Fibroblast of lung (primary cell): ENCODE measurements at places on chromosomes 13 and 19. TPM values are rescaled to one million over a fixed set of nuclear protein-coding genes. Genes with fewer than 3 reads are reported as not detected.
A peak's percentile ranks its signal among the peaks of the same experiment; 100 is the strongest.

GRCh38 chr13:40875583-40875982, 86.2 kb downstream of the SLC25A15 start:
- H3K36me3 ChIP-seq = peaks cover 2% of the 10 kb centered on the region
- no peaks in the 10 kb centered on the region for H3K27me3 ChIP-seq
- no peak for DNase-seq

GRCh38 chr13:28049215-28049614, 51.2 kb downstream of the FLT3 start:
- H3K27me3 ChIP-seq = no peaks in the 10 kb centered on the region
- H3K36me3 ChIP-seq = no peaks in the 10 kb centered on the region
- H3K27ac ChIP-seq = no peak overlapping the region
- no peaks in the 10 kb centered on the region for H3K4me1 ChIP-seq

GRCh38 chr19:12804051-12804450, 2.2 kb downstream of the THSD8 start:
- no peak for DNase-seq
- no peaks in the 10 kb centered on the region for H3K27me3 ChIP-seq
- H3K36me3 ChIP-seq = no peaks in the 10 kb centered on the region

GRCh38 chr13:102128216-102128810, 273.5 kb downstream of the FGF14 start:
- peak; percentile 84 for DNase-seq
- H3K36me3 ChIP-seq = no peaks in the 10 kb centered on the region
- H3K4me3 ChIP-seq = no peak overlapping the region
- no peaks in the 10 kb centered on the region for H3K27me3 ChIP-seq
- H3K27ac ChIP-seq = no peak overlapping the region

DNA sequence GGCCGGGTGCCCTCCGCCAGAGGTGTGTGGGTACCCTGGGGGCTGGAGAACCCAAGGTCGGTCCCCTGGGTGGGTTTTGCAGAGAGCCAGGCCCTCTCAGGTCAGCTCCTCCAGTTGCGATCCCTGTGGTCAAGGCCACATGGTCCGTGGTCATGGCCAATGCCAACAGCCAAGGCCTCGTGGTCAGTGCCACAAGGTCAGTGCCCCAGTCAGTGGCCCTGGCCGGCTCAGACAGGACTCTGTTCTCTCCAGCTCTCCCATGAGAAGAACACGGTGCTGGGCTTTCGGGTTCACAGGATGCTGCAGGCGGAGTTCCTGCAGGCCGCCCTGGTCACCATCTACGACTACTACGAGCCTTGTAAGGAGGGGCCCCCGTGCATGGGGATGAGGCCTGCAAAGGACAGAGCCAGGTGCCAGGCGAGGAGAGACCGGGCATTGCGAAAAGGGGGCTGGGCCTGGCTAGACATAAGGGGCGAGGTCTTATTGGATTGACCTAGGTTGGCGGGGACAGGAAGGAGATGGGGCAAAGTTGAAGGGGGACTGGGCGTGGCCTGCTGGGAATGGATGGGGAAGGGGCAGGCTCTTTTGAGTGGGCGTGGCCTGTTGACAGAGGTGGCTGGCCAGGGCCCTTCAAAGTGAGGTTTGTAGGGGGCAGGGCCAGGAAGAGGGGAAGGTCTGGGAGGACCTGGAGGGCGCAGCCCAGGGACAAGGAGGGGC, 15.2 kb upstream of the SHFL start:
- no peaks in the 10 kb centered on the region for H3K4me1 ChIP-seq
- no peak overlapping the region for H3K4me3 ChIP-seq
- H3K27ac ChIP-seq = no peak overlapping the region
- H3K27me3 ChIP-seq = no peaks in the 10 kb centered on the region

SMIM24 gene
- not detected in 2 replicates for total RNA-seq

CLC gene
- total RNA-seq = not detected in 2 replicates

TNFAIP8L1 gene
- 1.5 and 4.0 TPM in 2 replicates for total RNA-seq

EXOC3L2 gene
- under 0.01 TPM in 1 of 2 replicates, not detected in the other for total RNA-seq
